Naive thymus-derived CD8-positive, alpha-beta T cell (primary cell): ENCODE measurements at places on chromosomes 16 and 17.
A peak's percentile ranks its signal among the peaks of the same experiment; 100 is the strongest.

DNA sequence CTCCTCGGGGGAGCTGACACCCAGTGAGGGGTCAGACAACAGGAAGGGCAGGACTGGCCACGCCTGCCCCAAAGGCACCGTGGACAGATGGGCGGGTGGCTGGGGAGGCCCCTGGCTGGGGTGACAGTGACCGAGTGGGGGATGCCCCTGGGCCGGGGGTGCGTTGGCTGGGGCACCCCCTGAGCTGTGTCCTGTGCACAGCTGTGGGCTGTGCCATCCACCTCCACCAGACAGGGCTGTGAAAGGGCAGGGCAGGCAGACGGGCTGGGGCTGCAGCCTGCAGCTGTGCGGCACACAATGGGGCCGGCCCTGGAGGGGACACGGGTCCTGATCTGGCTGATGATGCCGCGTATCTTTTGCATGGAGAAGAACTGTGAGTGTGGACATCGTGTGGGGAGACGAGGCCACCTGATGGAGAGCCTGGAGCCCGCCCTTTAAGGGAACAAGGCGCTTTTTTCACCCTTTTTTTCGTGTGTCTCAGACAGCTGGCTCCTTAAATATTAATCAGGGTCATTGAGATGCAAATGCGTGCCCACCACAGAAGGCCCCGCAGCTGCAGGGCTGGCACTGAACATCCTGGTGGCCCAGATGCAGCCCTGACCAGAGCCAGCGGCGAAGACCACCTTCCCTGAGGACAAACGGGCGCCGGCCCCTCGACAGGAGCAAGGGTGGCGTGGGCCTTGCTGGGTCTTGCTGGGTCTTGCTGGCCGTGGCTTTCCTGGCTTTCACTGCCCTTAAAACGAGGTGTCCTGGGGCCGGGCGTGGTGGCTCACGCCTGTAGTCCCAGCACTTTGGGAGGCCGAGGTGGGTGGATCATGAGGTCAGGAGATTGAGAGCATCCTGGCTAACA is 42.4 kb upstream of the GNG13 start:
- DNase-seq, result no peak

DNA sequence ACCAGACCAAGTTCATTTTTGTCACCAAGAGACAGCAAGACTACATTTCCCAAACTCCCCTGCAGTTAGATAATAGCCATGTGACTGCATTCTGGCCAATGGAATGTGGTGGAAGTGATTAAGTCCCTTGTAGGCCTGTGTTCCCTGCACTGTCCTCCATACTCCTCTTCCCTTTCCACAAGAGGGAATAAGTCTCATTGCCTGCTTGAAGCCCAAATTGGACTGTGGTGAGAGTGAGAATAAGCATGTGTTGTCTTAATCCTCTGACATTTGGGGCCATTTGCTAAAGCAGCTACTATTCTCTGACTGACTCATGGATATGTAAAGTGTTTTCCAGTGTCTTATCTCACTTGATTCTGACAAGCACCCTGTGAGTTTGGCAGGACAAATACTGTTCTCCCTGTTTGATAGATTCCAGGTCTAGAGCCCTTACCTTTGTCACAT is 20.7 kb downstream of the PIK3R6 start:
- DNase-seq, result no peak

DNA sequence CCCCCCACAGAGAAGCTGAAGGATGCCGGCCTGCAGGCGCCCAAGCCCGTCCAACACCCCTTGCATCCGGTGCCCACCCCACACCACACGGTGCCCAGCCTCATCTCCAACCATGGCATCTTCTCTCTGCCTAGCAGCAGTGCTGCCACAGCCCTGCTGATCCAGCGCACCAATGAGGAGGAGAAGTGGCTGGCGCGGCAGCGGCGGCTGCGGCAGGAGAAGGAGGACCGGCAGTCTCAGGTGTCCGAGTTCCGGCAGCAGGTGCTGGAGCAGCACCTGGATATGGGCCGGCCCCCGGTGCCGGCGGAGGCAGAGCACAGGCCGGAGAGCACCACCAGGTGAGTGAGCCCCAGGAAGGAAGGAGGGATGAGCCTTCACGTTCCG is 31.5 kb downstream of the GINS2 start:
- no peak for DNase-seq

- no peak for DNase-seq
Measured at GRCh38 chr17:45997624-45998023, 1.4 kb upstream of the STH start.

GRCh38 chr17:37752482-37752881 is 7.6 kb upstream of the HNF1B start:
- DNase-seq, result no peak

DNA sequence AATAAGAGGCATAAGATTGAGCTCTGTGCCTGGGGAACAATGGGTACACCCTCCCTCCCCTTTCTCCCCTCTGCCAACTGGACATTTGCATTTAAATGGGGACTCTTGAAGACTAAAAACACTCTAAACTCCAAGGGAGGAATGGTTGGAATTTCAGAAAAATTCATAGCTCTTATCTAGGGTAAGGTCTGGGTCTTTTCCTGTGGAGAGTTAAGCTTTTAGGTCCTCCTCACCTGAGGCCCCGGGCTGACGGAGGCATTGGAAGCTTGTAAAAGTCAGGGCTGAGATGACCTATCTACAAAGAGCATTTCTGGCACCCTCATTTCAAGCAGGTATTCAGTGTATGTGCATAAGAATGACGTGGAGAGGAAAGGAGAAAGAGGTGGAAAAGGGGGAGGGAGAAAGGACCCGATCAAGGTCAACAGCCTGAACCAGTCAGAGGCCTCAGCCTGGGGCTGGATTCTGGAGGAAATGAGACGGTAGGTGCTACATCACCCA is 78.0 kb downstream of the RAP1GAP2 start:
- DNase-seq, result no peak

DNA sequence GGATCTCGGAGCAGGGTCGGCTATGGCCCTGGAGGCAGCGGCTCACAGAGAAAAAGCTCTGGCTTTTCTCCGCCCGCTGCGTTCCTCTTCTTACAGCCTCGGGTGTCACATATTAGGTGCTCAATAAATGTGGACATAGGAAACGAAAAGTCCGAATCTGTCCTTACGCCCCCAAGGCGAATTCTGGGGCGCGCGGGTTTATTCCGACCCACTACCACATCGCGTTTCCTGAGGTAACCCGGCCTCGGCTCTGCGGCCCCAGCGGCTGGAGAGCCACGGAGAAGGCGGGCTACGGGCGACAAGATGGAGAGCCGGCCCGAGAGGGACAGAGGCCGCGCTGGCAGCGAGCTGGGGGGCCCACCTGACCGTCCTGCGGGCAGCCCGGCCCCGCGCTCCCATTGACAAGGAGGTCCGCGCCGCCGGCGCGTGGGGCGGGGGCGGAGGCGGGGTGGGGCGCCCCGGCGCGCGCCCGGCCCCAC is 573 bp upstream of the GNAO1 start:
- no peak for DNase-seq

GRCh38 chr17:29162082-29162908 is 17.9 kb downstream of the MYO18A start:
- DNase-seq, result no peak

DNA sequence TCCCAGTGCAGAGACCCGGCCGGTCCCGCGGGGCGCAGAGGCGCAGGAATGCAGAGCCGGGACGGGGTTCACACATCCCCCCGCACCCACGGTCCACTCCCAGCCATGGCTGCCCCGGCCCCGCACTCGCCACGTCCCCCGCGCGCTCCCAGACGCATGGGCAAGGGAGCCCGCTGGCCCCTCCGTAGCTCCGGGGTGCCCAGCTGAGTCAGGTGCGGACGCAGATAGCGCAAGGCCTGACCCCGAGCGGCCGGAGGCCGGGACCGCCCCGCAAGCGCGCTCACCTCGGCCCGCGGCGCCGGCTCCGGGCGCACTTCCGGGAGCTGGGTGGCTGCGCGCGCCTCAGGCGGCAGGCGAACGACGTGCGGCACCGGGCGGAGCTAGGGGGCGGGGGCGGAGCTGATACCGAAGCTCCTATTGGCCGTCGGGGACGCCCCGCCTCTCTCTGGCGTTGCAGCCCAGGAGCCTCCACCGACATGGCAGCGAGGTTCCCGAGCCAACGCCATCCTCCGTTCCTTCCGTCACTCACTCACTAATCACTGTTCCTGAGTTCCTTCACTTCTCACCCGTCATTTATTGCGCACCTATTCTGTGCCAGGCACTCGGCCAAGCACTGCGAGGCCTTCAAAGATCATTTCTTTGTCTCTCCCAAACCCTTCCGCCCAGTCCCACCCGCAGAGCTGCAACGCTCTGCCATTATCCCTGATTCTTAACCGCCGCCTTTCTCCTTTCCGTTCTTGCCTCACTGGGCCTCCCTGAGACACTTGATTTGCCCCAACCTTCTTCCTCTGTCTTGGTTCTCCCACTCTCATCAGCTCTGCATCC is at the start of gene ZNF18:
ZNF18 (minus strand) TSS at position 329 of the 825 bp plus-strand sequence. CDS start 4,646 bp downstream, outside the sequence.
- DNase-seq, result peak; percentile 97

GRCh38 chr17:50452630-50453300 is 15.9 kb downstream of the CHAD start:
- DNase-seq, result no peak

- DNase-seq, result no peak
Measured at GRCh38 chr16:31128711-31129567, 6.6 kb downstream of the PRSS8 start.

GRCh38 chr17:69802045-69802740 is 272.8 kb upstream of the KCNJ16 start:
- no peak for DNase-seq

- DNase-seq, result no peak
Measured at GRCh38 chr17:8865385-8865784, 2.1 kb downstream of the PIK3R6 start.

DNA sequence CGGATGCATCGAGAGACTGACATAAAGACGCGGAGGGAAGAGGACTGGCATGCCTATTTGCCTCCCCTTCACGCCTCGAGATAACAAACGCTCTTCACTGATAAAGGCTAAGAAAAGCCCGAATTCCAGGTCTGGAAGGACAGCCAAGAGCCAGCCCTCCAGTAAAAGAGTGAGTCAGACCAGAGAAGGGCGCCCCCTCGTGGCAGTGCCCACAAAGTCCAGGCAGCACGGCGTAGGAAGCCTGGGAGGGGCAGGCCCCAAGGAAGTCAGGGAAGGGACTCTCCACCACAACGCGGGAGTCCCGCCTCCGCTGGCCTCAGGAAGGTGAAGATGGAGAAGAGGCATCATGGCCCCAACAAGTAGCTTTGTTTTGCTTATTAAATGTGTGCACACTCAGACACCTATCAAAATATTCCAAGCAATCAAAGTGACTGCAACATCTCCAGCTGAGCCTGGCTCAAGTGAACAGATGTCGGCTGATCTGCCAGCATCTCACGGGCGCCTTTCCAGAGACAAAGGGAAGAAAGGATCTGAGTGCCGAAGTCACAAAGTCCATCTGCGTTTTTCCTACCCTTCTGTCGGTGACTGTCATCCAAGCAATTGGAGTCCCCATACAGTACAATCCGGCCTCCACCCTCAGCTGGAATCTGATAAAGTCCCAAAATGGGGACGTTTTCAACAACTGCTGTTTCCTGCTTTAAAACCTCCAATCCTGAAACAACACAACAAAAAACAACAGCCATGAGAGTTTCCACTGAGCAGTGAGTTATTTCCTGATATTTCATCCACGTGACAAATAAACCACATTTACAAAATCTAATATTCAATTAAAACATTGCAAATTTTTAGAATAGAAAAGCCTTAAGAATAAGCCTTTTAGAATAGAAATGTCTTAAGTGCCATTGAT is 20.4 kb upstream of the SLC38A8 start:
- peak; percentile 48 for DNase-seq

GRCh38 chr17:3512505-3513171 is 36.8 kb downstream of the ASPA start:
- DNase-seq, result no peak

GRCh38 chr16:25110387-25110947 is 1.1 kb upstream of the LCMT1 start:
- no peak for DNase-seq

GRCh38 chr16:85193115-85193493 is 80.8 kb upstream of the CIBAR2 start:
- DNase-seq, result no peak

DNA sequence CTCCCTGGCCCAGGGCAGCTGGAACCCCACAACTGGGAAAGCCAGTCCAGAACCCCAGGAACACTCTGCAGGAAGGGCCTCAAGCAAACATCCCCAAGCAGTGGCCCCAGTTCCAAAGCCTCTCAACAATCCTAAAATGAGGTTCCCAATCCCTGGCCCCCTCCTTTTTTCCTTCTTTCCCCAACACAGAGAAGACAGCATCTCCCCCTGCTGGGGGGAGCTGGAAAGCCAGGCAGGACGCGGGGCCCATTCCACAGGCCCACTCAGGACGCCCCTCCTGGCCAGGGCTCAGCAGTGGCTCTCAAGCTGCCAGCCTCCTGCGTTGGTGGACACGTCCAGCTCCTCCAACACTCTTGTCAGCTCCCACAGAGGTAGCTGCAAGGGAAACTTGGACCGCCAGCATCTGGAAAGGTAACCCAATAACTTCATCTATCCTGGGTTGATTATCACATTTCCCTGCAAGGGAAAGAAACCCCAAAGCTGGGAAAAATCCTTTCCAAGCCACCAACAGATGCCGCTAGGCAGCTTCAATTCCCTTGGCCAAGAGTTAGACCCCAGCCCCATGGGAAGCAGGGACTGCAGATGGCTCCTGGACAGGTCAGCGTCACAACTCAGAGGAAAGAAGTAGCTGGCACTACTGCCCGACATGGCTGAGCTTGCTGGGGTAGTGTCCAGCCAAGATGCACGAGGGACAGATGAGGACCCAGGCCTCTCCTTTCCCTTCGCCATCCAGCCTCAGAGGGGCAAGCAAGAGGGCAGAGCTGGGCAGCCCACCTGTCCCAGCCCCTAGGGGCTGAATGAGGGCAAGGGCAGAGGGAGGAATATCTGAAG is 7.6 kb downstream of the HDAC5 start:
- DNase-seq, result no peak

DNA sequence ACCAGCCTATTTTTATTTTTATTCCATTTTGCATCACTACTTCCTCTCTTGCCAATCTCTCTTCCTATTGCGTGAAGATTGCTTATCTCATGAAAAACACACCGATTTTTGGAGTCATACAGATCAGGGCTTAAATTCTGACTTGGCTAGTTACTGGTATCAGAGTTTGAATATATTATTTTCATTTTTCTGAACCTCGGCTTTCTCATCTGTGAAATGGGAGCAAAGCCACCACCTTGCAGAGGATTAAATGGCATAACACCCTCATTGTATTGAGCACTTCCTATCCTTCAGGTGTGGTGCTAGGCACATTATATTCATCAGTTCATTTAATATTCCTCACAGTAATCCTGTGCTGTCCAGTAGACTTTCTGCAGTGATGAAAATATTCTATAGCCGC is 208.8 kb downstream of the HAPSTR1 start:
- DNase-seq, result no peak

- DNase-seq, result no peak
Measured at GRCh38 chr16:49947907-49948678, 76.9 kb upstream of the CNEP1R1 start.
